CD4-positive, alpha-beta T cell treated with Interleukin-21 for 1 hour (primary cell): ENCODE measurements at places on chromosomes 3 and 15.
A peak's percentile ranks its signal among the peaks of the same experiment; 100 is the strongest.

DNA sequence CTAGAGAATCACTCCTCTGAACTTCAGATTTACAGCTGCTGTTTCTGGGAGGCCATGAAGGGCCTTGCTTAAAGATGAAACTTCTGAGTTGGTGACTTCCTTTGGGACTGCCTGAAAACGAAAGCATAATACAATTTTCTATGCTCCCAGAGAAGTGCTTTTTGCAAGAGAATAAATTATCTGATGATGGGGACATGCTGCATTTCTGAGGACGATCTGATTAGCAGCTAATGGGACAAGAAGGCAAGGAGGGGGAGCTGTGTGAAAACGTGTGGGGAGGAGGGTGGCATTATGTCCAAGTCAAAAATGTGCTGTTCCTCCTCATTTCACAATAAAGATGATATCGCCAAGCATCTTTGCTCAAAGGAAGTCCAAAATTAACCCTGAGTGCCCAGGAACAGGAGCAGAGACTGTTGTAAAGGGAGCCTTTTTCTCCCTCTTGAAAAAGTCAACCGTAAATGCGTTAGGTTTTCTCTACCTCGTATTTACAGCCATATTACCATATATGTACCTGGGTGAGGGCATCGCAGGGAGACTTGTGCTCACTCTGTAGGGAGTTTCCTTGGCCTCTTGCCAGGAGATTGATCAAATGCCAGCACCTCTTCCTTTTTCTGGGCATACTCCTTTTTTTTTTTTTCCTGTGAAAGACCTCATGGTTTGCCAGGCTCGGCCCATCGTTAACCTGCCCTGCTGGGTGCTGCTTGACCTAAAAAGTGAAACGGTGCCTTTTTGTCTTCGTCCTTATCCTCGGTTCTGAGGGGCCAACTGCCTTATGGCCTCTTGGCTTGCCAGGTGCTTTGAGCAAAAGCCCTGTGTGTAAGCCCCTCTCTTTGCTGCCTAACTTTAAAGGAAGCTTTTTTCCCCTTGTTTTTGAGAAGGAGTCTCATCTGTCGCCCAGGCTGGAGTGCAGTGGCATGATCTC lies 11.5 kb downstream of the ITPR1 start:
- DNase-seq, result peak; percentile 65

DNA sequence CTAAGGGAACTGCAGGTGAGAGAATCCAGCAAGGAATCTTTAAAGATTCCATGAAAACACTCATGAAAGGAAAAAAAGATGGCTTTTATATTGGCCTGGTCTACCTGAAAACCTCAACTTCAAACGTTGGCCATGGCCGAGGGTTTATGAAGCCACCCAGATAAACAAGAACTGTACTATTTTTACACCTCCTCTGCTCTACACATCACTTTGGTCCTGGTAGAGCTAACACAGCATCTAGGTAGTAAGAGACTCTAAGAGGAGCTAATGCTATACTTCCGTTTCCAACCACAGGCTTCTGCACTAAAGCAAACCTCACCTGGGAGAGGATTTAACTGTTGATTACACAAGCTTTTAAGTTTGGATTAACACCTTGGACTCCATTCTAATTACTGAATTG lies 466.2 kb downstream of the FGF12 start:
- DNase-seq, result no peak

- no peak for DNase-seq
These were observed 251.9 kb downstream of the IGSF11 start for GRCh38 chr3:118782755-118783202.

DNA sequence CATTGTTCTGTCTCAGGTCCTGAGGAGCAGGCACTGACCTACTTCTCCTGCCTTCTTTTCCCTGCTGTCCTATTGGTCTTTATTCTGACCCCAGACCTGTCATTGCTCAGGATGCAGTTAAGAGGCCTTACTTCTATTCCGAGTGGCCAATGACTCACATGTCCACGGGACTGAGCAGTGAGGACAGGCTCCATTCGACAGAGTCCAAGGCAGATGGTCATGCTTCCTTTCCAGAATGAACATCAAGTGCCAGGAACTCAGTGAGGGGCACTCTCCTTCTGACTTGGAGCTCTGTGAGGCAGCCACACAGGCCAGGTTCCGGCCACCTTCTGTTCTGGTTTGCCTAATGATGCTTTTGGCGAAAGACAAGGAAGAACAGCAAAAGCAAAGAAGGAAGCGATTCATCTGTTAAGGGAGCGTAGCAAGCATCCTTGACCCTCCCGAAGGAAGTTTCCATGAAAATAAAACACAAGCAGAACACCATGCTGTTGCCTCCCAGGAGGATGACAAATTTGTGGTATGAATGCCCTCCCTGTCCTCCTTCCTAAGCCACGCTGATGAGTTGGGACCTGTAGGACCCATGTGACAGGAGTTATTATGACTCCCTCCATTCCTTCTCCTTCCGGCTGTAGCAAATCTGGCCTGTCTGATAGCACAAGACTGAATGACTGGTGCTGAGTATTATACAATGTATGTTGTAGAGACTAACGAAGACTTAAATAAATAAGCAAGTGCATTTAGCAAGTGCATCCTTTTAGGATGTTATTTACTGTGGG lies 14.4 kb upstream of the TPRG1 start:
- DNase-seq, result no peak
